ENCODE measurements at places on chromosomes 2 and 18.
A peak's percentile ranks its signal among the peaks of the same experiment; 100 is the strongest.

- DNase-seq = peak; percentile 14
Observed at GRCh38 chr2:23944976-23945375, 4.7 kb downstream of the UBXN2A start.

- no peak for DNase-seq
Observed at GRCh38 chr2:53177327-53177726, 590.3 kb upstream of the CHAC2 start.

DNA sequence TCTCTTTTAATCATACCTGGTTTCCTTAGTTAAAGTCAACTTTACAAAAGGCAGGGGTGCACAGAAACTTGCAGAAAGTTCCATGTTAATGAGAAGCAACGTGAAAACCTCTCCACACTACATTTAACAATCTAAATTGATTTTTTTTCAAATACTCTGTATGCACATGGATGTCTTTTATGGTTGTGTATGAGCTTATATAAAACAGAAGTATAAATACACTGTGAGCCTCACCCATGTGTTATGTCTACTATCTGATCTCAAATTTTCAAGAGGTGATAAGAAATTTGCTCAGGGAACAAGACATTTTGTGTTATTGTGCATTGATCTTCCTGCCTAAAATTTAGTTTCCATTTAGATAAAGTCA lies 617.6 kb downstream of the ADCYAP1 start:
- DNase-seq = no peak

DNA sequence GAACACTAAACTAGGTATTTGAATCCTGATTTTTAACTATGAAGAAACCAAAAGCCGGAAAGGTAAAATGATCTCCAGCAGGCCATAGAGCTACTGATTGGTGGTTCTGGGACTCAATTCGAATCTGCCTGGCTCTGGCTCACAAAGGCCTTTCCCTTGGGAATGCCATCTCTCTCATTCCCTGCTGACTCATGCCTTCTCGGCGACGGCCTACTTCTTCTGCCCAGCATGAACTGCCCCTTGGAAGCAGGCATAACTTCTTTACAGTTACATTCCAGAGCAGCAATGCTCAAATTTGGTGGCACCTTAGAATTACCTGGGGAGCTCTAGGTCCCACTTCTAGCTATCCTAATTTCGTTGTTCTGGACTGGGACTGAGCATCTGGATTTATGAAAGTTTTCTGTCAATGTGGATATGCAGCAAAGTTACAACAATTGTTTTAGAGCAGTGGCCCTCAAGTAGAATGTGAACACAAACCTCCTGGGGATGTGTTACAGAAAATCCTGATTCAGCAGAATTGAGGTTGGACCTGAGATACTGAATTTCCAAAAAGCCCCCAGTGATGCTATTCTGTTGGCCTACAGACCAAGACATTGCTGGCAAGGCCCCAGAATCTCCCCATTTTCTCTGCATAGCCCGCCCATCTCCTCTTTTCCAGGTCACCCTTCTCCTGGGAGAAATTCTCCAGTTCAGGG lies 261.1 kb downstream of the CNTNAP5 start:
- DNase-seq = peak; percentile 19

- peak; percentile 35 for DNase-seq
Observed at GRCh38 chr2:36677996-36678605, 18.4 kb upstream of the VIT start.

DNA sequence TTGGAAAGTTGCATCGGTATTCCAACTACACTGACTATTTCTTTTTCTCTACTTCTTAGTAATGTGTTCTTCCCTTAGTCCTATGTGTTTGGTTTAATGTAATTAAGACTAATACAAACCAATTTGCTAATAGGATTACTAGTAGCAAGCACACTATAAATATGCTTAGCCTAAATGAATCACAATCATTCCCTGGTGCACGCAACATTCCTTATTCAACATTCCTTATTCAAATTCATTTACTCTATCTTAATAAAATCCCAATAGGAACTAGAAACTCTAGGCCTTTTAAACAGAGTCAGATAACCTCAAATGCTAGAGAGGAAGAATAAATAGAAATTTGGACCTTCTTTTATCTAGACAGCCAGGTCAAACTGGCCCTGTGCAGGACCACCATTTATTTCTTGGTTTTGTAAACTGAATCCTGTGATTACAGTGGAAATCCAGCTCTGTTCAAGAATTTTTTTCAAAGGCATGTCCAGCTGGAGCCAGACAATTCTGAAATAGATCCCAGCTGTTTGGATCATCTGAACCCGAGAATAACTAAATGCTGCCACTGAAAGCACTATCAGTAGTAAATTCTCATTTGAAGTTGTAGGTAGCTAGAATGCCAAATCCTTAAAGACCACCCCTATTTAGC lies 103.1 kb downstream of the PPP1R1C start:
- DNase-seq = no peak

- DNase-seq = no peak
Observed at GRCh38 chr18:46711444-46711863, 45.4 kb downstream of the ST8SIA5 start.

- DNase-seq = peak; percentile 19
Observed at GRCh38 chr2:26978061-26978596, 7.7 kb downstream of the MAPRE3 start.

GRCh38 chr18:63206433-63207142 lies 113.0 kb downstream of the BCL2 start:
- DNase-seq = no peak

- peak; percentile 50 for DNase-seq
Observed at GRCh38 chr2:160630801-160631590, 137.4 kb upstream of the RBMS1 start.

DNA sequence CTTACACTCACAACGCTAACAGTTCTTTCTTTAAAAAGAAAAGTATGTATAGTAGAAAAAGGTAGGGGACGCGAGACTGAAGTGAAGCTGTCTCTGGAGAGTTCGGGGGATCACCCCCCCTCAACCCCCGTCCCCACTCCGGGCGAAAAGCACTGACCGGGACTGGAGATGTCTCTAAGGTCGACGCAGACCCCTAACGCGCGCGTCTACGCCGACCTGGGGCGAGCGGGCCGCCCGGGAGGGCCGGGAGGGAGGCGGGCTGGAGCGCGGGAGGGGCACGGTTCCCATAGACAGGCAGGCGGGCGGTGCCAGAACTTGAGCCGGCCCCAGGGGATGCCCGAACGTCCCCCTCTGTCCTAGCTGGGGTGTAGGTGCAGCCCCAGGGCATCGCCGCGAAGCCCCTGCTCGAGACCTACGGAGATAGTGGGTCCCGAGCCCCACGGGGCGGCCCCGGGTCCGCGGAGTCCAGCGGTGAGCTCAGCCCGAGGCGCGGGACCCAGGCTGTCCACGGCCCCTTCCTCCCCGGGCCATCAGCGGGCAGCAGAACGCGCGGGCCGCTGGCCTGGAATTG lies 82.2 kb downstream of the CHRNA1 start:
- peak; percentile 66 for DNase-seq

GRCh38 chr2:84389794-84390193 lies 69.3 kb downstream of the SUCLG1 start:
- no peak for DNase-seq

GRCh38 chr2:159811232-159811631 lies 13.2 kb upstream of the CD302 start:
- no peak for DNase-seq

- DNase-seq = no peak
Observed at GRCh38 chr2:96305979-96306308, 598 bp upstream of the SNRNP200 start.

- no peak for DNase-seq
Observed at GRCh38 chr2:634636-635388, 42.4 kb downstream of the TMEM18 start.

DNA sequence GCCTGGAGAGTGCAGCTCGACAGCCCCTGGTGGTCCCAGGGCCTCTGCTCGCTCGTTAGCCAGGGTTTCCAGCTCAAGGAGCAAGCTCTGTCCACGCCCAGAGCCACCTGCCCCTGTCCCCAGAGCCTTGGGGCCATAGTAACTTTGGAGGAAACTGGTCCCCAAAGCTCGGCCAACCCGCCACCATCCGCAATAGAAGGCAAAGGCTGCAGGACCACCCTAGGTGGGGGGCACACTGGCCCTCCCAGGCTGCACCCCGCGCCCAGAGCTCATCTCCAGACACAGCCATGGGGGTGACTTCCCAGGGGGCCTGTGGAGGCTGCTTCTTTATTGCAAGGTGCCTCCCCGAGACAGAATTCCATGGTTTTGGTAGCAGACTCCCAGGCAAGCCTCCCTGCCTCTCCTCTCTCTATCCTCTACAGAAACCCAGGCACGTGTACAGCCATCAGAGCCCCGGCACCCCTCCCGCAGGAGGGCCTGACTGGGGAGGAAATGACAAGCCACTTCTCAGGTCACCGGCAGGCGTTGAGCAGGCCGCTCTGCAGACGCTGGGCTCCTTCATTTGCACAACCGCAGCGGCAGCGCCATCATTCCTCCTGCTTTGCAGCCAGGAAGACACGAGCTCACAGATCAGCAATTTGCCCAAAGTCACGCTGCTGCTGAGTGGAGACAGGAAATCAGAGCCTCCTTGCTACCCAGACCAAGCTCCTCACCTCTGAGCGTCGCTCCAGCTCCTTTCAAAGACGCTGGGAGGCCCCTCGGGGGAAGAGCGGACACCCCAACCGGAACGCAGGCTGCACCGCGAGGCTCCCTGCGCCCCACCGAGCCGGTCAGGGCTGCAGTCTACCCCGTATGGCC lies 80.2 kb downstream of the NDUFA10 start:
- no peak for DNase-seq

DNA sequence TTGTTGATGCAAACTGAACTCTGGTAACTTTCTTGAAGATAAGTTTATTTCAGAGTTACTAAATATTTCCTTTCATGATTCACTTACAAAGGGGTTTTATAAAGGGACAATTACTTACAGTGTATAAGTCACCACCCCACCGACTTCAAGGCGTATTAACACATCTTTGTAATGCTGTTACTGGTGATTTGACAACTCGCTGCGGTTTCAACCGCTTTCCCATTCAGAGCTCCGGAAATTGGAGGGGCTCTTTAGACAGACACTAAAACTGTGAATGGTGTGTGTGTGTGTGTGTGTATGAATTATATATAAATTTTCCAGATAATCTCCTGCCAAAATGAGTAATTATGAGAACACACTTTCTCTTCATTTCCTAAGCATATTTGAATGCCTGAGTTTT lies 4.9 kb downstream of the TM4SF20 start:
- DNase-seq = no peak

DNA sequence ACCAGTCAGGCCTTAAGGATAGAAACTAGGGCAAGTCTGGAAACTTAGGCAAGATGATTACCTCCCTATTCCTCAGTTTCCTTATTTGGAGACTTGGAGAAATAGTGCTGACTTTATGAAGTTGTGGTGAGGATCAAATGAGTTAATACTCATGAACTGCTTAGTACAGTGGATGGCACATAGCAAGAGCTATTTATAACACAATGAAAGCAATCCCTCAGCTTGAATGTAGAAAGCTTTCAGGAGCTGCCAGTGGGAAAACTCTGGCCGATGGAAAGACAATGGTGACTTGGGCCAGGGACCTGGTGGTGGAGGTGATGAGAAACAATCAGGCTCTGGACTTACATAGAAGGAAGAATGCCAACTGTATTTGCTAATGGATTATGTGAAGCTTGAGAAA lies 269.4 kb upstream of the THUMPD2 start:
- DNase-seq = no peak

DNA sequence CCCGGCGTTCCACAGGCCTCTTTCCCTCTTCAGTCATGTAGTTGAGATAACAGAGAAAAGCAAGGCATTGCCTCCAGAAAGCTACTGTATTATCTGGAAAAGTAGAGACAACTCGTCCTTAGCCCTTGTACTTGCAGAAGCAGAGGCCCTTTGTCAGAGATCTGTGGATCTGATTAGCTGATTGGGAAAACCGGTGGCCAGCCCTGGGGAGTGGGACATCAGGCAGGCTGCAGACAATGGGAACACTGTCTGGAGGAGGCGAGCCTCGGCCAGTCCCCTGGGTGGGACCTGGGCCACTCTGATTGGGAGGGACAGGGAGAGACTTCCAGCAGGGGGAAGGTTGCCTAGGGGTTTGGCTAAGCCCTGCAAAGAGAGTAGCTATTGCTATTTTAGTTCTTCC lies 1.2 kb upstream of the MC2R start:
- no peak for DNase-seq

GRCh38 chr2:42314892-42315468 lies 46.0 kb downstream of the COX7A2L start:
- DNase-seq = peak; percentile 86

GRCh38 chr18:59802031-59802430 lies 97.8 kb upstream of the PMAIP1 start:
- DNase-seq = no peak

GRCh38 chr2:62415019-62415431 lies 91.0 kb downstream of the TMEM17 start:
- no peak for DNase-seq

DNA sequence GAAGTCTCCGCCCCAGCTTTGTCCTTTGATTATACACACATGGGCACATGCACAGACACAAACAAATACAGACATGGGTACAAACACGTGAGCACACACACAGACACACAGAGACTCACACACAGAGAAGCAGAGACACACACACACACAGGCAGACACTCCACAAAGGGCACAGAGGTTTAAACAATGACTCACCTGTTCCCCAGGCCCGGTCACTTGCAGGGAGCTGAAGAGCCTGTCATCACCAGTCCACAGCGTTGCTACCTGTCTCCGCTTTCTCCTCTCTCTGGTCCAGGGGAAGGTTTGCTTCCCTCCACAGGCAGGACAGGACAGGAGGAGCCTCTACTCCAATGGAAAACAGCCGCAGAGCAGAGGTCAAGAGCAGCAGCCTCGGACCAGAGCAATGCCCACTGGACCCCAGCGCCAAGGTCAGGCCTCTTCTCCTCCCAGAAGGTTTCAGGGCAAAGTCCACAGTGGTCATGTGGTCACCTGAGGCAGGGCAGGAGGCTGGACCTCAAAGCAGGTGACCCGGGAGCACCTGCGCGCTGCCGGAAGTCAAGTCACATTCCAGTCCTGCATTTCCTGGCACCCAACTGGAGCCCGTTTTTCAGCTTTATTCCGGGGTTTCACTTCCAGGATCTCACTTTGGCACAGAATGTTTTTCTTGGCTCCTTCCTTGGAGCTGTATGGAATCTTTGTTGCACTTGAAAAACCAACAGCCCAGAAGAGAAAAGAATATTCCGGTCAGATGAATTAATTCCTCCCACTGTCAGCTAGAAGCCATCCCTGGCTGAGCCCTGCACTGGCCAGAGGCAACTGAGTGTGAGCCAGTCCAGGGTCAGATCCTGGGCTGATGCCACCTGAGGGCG lies at the start of gene RAB17:
TSS of gene RAB17 (minus strand) at position 463 of the 869 bp plus-strand sequence. CDS start 4,580 bp downstream, outside the sequence.
- DNase-seq = no peak

- no peak for DNase-seq
Observed at GRCh38 chr18:44724105-44724778, 43.6 kb downstream of the SETBP1 start.

Measured in AG08395 (cell line).